ENCODE measurements at places on chromosomes 16 and 17.

- no peak for DNase-seq
These were observed 20.7 kb upstream of the MNT start for GRCh38 chr17:2421315-2422147.

DNA sequence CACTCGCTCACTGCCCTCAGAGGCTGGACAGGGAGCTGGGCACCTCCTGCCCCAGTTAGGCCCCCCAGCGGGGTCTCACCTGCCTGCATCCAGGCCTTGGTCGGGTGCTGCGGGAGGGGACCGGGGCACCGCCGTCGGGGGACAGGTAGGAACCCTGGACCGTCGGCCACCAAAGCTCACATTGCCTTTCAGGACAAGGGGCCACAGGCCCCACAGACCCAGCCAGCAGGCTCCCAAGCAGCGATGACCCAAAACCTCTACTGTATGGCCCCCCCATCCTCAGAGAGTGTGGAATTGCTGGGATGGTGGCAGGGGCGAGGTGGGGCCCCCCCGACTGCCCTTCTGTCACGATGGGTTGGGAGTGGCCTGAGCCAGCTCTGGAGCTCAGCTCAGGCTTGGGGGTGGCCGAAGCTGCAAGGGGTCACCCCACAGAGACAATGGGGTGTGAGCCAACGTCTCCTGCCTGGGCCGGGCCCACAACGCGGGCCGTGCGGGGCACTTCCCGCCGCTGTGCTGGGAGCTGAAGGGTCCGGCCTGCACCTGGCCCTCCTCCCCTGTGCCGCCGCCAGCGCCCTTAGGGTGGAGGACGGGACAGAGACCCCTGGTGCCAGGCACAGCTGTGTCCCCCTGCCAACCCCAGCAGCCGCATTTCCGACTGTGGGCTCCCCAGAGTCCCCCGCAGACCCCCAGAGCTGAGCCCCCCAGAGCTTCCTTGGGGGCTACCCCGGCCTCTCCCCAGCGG, 498 bp downstream of the IGFALS start:
- DNase-seq = no peak

GRCh38 chr17:77325577-77326075, 184.9 kb downstream of the SEC14L1 start:
- DNase-seq = no peak

- peak; percentile 79 for DNase-seq
These were observed 6.4 kb downstream of the ZNF764 start for GRCh38 chr16:30551781-30552180.

DNA sequence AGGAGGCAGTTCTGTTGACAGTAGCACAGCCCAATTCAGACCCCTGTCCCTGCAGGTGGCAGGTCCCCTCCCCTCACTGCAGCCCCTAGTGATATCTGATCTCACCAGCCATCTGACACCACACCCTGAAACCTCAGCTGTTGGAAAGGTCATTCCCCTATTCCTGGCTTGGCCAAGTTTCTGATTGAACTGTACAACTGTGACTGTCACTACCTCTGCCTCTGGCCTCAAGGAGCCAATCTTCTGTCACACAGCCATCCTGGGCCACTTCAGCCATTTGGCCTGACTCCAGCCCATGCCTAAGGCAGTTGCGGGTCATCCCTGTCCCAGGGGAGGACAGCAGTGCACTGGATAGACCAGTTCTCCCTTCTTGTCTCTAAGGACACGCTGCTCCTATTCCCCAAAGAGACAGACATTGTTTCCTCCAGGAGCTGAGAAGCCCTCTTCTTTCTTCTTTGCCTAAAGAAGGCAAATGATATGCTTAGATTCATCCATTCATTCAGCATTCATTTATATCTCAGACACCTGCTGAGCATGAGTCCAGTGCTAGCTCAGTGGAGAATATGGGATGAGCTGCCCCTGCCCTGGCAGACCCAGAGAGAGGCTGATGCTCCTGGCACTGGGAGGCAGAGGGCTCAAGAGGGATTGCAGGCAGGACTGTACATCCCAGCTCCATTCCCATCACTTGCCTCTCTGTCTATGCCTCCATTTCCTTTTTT, 4.6 kb upstream of the ALDOA start:
- no peak for DNase-seq

DNA sequence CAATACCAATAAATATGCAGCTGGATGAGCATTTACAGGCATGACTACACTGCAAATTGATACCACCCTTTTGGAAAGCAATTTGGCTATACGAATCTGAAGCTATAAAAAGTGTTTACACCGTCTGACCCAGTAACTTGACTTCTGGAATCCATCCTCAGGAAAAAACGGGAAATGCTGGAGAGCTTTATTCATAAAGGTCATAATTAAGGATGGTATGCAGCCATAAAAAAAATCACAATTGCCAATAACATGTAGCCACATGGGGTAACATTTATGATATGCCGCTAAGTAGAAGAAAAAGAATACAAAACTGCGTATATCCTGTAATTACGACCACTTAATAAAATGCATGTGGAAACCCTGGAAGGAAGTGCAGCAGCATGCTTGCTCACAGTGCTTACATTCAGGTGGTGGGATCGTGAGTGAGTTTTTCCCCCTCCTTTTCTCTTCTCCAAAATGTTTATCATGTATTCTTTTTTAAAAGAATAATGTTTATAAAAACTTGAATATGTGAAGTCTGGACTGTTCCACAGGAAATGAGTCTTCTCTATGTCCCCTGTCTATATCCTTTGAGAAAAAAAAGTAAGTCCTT, 34.2 kb downstream of the COPRS start:
- no peak for DNase-seq
